ENCODE measurements at places on chromosomes 1 and 21.

DNA sequence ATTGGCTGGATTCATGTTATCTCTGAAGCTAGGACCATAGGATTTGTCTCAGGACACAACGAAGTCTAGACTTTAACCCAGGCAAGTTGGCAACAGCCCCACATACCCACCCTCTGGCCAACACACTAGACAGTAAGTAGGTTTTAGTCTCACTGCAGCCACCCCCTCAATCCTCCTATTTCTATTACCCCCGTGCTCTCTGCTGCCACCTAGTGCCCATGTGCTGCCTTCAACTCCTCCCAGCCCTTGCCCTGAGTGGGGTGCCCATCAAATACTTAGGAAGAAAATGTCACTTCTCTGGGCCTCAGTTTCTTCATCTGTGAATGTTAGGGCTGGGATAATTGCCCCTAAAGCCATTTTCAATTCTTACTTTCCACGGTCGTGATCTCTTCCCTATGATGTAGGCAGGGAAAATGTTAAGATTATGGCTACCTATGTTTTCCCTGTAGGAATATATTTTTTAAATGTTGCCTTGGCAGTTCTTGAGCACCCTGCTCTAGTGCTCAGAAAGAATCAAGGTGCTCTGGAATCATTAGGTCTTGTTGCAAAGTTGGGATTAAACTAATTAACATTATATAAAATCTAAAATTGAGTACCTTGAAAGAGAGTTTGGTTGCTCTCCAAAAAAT is 213.0 kb downstream of the LMX1A start:
- DNase-seq: no peak

GRCh38 chr1:212106286-212106792 is 70.8 kb downstream of the DTL start:
- no peak for DNase-seq

- DNase-seq: no peak
Observed at GRCh38 chr21:16968436-16968835, 544.4 kb upstream of the CXADR start.

DNA sequence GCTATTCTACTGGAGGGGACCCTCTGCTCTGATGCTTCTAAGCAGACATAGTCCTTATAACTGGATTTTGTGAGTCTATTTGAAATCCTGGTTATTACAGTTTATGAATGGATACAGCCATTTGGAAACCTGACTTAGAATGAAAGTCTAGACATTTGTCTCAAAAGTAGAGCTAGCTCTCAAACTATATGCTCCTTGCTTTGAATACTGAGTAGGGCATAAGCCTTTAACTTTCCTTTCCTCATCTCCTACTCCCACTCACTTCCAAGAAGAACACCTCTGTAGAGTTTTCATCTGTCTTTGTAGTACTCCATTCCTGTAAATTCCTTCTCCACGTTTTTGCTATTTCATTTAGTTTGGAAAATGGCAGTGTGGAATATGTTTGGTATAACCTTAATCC is 9.0 kb upstream of the ARID1A start:
- no peak for DNase-seq

GRCh38 chr1:178579562-178579961 is 66.7 kb downstream of the TEX35 start:
- DNase-seq: no peak

GRCh38 chr1:100719490-100719889 is at the start of gene VCAM1:
Gene VCAM1, plus strand, starts transcription at chr1:100719742. Its CDS starts 119 bp downstream, at chr1:100719861.
- DNase-seq: no peak

DNA sequence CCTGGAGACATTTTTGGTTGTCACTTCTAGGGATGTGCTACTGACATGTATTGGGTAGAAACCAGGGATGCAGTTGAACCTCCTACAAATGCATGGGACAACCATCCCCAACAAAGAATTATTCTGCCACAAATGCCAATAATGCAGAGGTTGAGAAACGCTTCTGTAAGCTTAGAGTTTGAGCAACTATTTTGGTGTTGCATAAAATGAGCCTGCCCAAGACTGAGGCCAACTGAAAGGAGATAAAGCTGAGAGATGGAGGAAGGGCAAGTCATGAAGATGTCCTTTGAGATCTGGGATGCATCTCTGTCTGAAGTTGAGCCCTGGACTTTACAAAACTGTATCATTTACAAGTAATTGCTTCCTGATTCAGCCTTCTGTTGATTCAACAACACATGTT is 106.9 kb downstream of the KCNJ15 start:
- DNase-seq: no peak
